ENCODE measurements at places on chromosomes 4 and X.

- DNase-seq: no peak
Observed at GRCh38 chrX:56797574-56798338, 68.7 kb downstream of the NBDY start.

DNA sequence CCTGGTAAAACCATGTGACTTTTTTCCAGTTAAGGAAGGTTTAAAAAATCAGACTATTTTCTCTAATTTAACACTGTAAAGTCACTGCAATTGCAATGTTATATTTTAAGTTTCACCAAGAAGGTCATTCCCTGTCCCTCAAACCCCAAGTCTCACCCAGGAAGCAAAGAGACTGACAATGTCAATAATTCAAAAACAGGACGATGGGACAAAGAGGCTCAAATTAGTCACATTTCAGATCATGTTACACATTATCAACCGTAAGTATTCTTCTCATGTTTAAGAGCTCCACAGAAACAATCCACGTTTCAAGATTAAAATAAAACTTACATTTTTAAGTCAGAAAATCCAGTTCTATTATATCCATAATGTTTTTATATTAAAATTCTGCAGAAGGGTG, 13.2 kb downstream of the SHISA3 start:
- DNase-seq: no peak

GRCh38 chr4:122764821-122765215, 32.3 kb downstream of the BBS12 start:
- peak; percentile 83 for DNase-seq

DNA sequence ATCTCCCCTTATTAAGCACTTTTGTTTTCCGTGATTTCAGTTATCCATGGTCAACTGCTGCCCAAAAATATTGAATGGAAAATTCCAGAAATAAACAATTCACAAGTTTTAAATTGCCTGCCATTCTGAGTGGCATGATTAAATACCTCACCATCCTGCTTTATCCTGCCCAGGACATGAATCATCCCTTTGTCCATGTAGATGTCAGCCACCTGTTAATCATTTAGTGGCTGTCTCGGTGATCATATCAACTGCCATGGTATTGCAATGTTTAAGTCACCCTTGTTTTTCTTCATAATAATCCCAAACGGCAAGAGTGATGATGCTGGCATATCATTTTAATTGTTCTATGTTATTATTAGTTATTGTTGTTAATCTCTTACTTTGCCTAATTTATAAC, 79.8 kb upstream of the LHFPL1 start:
- no peak for DNase-seq

DNA sequence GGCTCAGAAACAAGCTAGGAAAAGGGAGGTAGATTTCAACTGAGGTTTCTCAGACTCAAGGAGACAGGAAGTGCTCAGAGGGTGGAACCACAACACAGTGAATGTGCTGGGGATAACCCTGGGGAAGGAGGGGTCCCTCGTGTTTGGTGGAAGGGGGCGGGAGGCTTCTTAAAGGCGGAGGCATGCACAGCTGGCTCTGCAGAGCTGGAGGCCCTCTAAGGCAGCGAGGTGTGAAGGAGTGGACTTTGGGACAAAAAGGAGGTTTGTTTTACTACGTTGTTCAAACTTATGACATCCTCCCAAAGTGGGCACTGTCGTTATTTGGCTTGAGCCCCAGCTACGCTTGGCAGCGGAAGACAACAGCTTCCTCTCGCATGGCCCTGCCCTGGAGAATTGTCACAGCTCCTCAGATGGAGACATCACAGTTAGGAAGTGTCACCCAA, 21.7 kb upstream of the MTM1 start:
- DNase-seq: no peak

DNA sequence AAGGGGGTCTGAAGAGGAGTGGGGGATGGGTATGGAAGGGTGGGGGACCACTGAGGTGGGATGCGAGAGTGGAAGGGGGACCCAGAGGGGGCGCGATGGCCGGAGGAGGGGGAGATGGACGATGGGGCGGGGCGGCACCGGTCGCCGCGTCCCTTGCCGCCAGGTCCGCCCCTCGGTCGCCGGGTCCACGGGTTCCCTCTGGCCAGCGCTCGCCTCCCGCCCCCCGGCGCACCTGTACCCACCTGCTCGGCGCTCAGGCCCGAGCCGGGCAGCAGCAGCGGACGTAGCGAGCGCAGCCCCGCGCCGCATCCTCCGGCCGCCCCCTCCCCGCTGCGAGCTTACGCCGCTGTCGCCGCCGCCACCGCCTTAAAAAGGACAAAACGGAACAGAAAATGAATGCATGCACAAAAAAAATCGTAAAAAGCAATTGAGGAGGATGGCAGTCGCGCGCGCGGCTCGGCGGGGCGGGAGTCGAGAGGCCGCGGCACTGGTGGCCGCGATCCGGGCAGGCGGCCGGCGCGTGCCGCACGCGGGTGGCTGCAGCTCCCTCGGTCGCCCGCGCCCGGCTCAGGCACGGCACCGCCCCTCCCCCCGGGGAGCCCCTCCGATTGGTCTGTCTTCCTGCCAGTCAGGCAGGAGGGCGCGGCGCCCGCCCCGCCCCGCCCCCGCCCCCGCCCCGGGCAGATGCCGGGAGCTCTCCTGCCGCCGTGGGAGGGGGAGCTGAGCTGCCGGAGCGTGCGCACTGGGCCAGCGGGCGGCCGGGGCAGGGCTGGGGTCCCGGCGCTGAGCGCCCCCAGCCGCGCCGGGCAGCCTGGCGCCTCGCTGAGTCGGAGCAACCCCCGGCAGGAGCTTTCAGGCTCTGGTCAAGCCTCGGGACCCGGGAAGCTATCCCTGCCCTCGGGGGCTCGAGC, at the start of gene JAKMIP1:
JAKMIP1 (minus strand) TSS at position 539 of the 911 bp plus-strand sequence. CDS start 87,699 bp downstream, outside the sequence.
- peak; percentile 11 for DNase-seq

GRCh38 chr4:116180157-116180601, 905.2 kb downstream of the TRAM1L1 start:
- no peak for DNase-seq

GRCh38 chrX:119181491-119181890, 53.9 kb upstream of the KIAA1210 start:
- DNase-seq: no peak

DNA sequence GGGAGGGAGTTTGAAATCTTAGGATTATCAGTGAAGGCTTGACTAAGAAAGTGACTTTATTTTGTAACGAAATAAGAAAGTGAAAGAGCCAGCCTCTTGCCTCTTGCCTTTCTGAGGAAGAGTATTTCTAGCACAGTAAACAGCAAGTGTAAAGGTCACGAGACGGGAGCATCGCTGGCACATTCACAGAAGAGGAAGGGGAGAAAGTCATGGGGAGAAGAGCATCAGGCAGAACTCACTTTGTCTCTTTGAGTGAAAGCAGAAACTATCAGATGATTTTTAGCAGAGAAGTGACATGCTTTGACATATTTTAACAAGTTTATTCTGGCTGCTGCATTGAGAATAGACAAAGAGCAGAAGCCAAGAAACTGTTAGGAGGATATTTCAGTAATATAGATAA, 313.8 kb downstream of the CAMK2D start:
- no peak for DNase-seq

DNA sequence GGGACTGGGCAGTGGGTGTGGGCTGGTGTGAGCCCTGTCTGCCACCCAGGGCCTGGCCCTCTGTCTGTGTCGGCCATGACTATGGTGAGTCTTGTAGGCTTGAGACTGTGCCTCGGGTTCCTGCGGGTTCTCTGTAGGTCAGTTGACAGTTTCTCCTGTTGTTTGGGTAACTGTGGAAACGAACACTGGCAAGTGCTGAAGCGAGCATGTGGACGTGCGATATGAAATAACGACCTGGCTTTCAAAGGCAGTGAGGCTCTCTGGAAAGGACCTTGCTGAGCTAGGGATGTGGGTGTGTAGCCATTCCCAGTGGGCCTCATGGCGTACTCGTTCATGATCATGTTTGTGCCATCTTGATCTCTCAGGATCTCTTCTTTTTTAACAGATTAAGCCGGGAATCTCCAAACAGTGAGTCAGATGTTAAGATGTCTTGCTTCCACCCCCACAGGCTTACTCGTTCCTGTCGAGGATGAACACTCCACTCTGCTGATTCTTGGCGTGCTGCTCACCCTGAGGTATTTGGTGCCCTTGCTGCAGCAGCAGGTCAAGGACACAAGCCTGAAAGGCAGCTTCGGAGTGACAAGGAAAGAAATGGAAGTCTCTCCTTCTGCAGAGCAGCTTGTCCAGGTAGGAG, 41.3 kb downstream of the HTT start:
- DNase-seq: no peak

- DNase-seq: no peak
Observed at GRCh38 chr4:40933272-40934053, 183.7 kb downstream of the NSUN7 start.

- no peak for DNase-seq
Observed at GRCh38 chr4:1239950-1240307, 9.0 kb downstream of the CTBP1 start.

GRCh38 chr4:160580581-160580980, 1477.7 kb downstream of the RAPGEF2 start:
- no peak for DNase-seq

DNA sequence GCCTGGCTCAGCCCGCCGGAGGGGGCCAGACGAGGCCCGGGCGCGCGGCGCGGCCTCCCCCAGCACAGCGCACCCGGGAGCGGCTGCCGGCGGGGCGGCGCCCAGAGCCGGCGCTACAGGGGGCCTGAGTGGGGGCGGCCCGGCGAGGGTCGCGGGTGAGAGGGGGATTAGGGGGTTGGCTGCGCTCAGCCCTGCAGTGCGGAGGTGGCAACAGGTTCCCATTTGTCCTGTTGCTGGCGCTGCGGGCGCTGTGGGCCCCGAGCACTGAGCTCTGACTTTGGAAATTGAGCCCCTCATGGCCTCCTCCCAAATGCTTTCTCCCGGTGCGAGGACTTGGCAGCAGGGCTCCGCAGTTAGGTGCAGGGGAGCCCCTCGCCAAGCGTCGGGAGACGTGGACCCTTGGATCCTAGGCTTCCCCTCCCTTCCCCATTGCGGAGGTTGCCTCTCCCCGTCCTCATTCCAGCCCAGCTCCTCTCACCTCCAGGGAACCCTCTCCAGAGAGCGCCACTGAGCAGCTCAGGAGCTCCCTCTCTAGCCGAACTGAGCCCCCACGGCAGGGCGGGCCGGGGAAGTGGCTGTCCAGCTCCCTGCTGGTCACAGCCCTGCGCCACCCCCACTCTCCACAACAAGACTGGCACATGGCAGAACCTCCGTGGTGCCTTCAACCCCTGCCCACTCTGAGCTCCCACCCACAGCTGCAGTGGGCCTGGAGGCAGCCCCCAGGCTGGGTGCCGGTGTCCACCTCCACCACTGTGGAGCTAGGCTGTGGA, 2.5 kb upstream of the DUSP9 start:
- DNase-seq: no peak

- no peak for DNase-seq
Observed at GRCh38 chr4:104589264-104589868, 94.7 kb upstream of the CXXC4 start.

- DNase-seq: no peak
Observed at GRCh38 chr4:142954415-142954814, 108.3 kb upstream of the INPP4B start.

- DNase-seq: no peak
Observed at GRCh38 chr4:93368968-93369367, 459.6 kb upstream of the ATOH1 start.

DNA sequence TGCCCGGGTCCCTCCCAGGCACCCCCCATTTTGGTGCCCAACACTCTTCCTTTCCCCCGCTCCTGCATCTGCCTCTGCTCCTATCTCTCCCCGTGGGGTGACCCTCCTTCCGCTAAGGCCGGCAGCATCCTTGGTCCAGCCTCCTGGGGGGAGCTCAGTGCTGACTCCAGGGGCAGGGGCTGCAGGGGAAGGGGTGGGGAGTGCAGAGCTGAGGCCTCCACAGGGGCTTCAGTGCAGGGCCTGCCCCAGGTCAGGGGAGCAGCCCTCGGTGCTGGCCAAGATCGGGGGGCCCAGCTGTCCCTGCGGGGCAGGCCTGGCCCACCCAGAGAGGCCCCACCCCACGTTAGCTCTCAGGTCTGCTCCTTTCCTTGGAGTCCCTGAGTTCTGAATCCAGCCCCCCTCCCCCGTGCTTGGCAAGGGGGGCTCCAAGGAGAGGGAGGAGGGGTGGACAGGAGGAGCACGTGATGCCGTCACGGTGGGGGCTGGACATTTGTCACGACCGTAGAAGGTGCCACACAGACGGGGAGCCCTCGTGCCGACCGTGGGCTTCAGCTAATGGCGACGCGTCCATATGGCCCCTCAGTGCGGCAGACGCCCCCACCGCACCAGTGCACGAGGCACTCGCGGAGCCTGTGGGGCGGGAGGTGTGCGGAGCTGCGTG, 63.5 kb upstream of the ADRA2C start:
- DNase-seq: no peak

GRCh38 chrX:114582698-114583395, 1.0 kb upstream of the HTR2C start:
- no peak for DNase-seq

- no peak for DNase-seq
Observed at GRCh38 chr4:83340692-83341343, 6.2 kb upstream of the HPSE start.

DNA sequence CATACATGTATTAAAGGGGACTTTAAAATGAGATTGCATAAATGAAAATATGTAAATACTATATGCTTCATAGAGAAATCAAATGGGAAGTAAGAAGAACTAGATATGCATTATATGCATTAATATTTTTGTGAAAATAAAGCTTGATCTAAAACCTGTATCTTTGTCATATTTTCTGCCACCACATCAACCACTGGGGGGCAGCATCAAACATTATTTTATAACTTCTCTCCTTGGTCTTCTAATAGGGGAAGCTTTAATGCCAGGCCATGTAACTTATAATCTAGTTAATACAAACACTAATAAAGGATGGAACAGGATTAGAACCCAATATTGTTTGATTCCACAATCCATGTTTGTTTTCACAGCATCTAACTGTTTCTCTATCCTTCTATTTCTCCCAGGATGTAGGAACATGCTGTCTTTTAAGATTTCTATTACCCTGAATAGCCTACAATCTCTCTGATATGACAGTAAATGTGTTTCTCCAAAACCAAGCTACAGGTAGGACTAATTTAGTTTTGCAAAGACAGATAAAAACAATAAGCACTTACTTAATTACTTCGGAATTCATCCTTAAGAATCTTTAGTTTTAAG, 10.0 kb downstream of the QRFPR start:
- peak; percentile 13 for DNase-seq

DNA sequence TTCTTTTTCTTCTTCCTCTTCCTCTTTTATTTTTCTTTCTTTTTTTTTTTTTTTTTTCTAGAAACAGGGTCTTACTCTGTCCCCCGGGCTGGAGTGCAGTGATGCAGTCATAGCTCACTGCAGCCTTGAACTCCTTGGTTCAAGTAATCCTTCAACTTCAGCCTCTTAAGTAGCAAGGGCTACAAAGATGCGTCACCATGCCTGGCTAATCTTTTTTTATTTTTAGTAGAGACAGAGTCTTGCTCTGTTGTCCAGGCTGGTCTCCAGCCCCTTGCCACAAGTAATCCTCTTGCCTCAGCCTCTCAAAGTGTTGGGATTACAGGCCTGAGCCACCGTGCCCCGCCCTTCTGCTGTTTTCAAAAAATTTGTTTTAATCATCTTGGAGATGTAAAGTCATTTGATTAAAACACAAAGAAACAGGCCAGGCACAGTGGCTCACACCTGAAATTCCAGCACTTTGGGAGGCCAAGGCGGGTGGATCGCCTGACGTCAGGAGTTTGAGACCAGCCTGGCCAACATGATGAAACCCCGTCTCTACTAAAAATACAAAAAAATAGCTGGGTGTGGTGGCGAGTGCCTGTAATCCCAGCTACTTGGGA, 28.1 kb downstream of the SYNPO2 start:
- no peak for DNase-seq

GRCh38 chr4:44985152-44985551, 258.8 kb upstream of the GNPDA2 start:
- no peak for DNase-seq

GRCh38 chr4:9919047-9919446, 102.2 kb downstream of the SLC2A9 start:
- no peak for DNase-seq
